ENCODE measurements at places on chromosomes 5 and 9.

- DNase-seq, result no peak
Observed at GRCh38 chr5:32355686-32356085, 42.9 kb upstream of the MTMR12 start.

DNA sequence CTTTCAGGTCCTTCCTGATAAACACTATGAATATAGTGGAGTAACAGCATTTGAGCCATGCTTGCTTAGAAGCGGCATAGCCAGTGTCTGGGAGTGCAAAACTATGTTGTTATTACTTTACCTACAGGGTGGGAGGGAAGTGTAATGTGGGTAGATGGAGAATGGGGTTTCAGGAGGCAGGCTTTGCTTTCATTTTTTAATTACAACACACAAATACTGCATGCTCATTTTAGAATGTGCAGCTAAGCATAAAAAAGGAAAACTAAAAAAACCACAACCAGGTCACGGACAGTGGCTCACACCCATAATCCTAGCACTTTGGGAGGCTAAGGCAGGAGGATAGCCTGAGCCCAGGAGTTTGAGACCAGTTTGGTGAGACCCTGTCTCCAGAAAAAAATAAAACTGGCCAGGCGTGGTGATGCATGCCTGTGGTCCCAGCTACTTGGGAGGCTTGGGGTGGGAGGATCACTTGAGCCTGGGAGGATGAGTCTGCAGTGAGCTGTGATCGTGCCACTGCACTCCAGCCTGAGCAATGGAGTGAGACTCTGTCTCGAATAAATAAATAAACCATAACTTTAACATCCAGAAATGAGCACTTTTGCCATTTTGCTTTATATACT is 20.2 kb downstream of the HAVCR1 start:
- no peak for DNase-seq

GRCh38 chr5:100600298-100600994 is 65.3 kb downstream of the FAM174A start:
- no peak for DNase-seq

GRCh38 chr5:4862500-4862899 is 277.6 kb upstream of the ADAMTS16 start:
- DNase-seq, result no peak

DNA sequence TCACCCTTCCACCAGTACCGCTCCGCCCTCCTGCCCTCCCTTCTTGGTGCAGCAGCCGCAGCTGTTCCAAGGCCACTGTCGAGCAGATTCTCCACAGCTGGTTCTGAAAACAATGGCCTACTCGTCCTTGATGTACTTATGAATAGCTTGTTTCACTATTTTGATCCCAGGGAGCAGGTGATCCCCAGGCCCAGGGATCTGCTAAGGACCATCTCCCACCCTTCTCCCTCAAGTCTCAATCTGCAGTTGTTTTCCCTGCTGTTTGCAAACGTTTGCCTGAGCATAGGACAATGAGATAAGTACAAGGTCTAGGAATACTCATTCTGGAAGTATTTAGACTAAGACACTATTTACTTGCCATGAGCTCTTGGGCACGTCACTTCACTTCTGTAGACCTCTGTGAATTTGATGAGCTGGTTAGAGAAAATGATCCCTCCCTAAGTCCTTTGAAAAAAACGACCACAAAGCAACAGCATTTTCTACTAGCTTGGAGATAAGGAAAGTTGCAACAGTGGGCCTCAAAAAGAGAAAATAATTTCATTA is 1.8 kb downstream of the LURAP1L start:
- DNase-seq, result no peak

GRCh38 chr5:177103523-177104253 is 17.0 kb downstream of the FGFR4 start:
- no peak for DNase-seq

DNA sequence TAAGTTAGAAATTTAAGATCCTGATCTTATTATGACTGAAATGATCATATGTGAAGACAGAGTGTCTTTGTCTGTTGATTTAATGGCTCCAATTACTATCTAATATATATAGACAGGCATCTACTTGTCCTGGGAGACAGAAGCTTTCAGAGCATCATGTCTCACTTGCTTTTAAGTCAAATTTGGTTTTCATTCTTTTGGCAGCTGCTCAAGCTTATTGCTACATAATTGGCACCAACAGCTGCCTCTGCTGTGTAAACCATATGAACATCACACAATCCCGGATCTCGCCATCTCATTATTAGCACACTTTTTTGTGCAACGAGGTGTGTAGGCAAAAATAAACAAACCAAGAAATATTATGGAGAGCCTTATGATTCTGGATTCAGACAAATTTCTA is 1717.9 kb downstream of the EFNA5 start:
- no peak for DNase-seq

GRCh38 chr9:111873901-111874300 is 22.7 kb upstream of the UGCG start:
- DNase-seq, result no peak

- no peak for DNase-seq
Observed at GRCh38 chr5:81488862-81489261, 94.9 kb upstream of the ACOT12 start.

GRCh38 chr5:140221697-140222223 is 46.8 kb downstream of the CYSTM1 start:
- peak; percentile 30 for DNase-seq

- DNase-seq, result no peak
Observed at GRCh38 chr9:82334286-82334685, 345.7 kb downstream of the SPATA31D1 start.

Data from brain pericyte (primary cell).